ENCODE measurements at places on chromosomes 4 and X.

DNA sequence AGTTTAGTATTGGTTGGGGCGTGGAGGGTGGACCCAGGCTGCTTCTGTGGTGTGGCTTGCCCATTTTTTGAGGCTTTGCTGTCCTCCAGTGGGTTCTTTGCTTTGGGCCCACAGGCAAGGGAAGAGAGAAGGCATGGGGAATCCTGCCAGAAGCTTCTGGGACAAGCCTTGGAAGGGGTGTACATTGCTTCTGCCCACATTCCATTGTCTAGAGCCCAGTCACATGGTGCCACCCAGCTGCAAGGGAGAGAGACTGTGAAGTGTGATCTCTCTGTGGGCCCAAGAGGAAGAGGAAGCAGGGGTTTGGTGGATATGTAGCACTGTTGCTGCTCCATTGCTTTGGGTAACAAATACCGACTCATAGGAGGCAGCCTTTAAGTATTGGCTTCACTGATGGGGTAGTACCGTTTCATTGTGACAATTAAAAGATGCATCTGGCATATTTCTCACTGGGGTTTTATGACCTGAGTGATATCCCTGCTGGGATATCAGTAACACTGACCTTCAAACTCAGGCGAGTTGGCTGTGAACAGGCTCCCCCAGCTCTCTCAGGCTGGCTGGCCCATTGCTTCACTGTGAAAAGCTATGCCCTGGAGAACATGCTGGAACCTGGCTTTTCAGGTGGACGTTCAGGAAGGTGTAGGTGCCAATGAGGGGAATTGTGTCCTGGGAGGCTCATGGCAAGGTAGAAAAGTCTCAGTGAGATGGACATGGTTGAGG lies 85.9 kb downstream of the CLDN34 start:
- DNase-seq: no peak

DNA sequence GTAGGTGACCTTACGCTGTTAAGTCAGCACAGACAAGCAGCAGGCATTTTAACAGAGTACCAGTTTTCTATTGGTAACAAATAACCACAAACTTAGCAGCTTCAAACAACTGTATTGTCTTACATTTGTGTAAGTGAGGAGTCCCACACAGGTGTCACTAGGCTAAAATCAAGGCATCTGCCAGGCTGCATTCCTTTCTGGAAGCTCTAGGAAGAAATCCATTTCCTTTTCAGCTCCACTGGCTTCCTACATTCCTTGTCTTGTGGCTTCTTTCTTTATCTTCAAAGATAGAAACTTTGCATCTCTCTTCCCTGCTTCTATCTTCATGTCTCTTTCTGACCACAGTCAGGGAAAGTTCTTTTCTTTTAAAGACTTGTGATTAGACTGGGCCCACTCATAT lies 139.9 kb downstream of the TMEM144 start:
- no peak for DNase-seq

GRCh38 chrX:111254896-111255693 lies 15.2 kb downstream of the CAPN6 start:
- DNase-seq: no peak

DNA sequence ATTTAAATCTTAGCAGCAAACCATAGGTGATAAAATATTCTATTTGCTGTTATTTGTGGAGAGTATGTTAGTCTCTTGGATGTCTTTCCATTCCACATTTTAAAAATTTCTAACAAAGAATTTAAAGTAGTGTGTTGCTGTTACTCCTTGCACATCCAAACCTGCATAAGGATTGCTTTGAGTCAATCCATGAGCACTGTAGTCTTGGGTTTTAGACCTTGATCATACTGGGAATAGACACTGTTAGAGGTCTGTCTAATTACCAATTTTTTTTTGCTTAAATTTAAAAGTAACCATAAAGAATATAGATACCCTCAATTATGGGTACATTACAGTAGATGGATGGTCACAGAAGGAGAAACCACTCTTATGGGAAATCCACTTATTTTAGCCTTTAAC lies 1.5 kb downstream of the AFP start:
- DNase-seq: no peak

Data from NCI-H1048 (cell line).